ENCODE measurements at places on chromosomes 1 and 21.

DNA sequence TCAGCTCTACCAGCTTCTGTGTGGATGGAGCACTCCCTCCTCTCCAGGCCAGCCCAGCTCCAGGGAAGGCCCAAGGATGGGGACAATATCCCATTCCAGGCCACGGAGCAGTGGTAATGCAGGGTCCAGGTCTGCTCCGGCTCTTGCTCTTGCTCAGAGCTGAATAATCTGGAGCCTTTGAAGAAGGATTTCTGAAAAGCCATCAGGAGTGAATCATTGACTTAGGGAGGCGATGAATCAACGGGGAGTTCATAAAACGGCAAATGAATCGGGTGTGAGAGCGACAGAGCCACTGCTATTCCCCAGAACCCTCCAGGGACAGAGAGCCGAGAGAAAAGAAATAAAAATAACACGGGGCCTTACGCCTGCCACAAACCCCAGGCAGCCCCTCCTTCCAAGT, 7.7 kb downstream of the POU3F1 start:
- peak; percentile 69 for DNase-seq

DNA sequence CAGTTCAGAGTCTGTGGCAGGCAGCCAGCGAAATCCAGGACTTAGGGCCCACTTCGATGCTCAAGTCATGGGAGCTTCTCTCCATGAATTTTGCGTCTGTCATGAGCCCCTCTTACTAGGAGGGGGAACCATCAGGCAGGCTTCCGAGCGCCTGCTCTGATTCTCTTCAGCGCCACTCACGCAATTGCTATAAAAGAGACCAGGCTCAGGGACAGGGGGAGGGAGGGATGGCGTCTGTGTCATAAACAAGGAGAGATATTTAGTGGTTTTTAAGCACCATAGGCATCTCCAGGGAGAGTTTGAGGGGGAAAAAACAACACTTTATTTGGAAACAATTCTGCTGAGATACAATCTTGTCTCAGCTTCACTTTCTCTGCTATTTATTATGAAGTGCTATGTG, 60.6 kb downstream of the NAV1 start:
- no peak for DNase-seq

GRCh38 chr1:114861384-114861783, 6.7 kb downstream of the SYCP1 start:
- no peak for DNase-seq

- no peak for DNase-seq
These were observed 67.2 kb upstream of the FOXD3 start for GRCh38 chr1:63255153-63255552.

GRCh38 chr1:16906873-16907272, 11.1 kb downstream of the RNU1-2 start:
- DNase-seq = no peak

DNA sequence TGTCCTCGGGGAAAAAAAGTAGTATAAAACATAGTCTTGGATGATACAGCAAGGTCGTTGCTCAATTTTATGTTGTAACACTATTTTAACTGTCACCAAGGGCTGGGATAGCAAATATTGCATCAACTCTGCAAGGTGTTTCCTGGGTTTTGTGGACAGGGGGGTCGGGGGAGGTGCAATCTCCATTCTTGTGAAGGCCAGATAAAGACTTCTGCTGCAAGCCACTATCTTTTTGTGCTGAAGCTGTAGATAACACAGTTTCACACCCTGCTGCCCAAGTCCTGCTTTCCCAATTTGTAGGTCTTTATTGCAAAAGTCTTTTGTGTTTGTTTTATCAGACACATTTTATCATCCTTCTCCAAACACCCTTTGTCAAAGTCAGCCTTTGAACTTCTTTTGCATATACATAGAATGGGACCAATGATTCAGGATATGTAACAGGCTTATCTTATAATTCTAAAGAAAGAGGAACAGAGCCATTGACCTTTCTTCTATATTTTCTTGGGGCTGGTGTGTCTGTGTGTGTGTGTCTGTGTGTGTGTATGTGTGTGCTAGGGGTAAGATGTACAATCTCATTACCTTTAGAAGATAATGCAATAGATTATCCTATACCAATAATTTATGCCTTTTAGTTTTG, 140.6 kb downstream of the RUNX1 start:
- DNase-seq = peak; percentile 21

DNA sequence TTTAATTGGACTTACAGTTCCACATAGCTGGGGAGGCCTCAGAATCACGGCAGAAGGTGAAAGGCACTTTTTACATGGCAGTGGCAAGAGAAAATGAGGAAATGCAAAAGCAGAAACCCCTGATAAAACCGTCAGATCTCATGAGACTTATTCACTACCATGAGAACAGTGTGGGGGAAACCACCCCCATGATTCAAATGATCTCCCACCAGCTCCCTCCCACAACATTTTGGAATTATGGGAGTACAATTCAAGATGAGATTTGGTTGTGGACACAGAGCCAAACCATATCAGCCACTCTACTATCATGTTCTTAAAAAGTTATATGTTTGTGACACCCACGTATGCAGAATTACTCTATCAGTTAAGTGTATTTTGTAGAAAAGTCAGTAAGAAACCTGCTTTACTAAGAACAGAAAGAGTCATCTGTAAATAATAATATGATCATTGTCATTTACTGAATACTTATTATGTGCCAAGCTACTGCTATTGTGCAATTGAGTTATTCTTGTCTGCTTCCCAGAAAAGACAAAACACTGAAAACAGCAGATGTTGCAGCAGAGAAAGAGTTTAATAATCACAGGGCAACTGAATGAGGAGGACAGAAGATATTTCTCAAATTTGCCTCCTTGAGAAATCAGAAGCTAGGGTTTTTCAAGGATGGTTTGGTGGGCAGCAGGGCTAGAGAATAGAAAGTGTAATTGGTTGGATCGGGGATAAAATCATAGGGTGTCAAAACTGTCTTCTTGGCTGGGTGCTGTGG, 207.7 kb upstream of the FGGY start:
- DNase-seq = no peak

DNA sequence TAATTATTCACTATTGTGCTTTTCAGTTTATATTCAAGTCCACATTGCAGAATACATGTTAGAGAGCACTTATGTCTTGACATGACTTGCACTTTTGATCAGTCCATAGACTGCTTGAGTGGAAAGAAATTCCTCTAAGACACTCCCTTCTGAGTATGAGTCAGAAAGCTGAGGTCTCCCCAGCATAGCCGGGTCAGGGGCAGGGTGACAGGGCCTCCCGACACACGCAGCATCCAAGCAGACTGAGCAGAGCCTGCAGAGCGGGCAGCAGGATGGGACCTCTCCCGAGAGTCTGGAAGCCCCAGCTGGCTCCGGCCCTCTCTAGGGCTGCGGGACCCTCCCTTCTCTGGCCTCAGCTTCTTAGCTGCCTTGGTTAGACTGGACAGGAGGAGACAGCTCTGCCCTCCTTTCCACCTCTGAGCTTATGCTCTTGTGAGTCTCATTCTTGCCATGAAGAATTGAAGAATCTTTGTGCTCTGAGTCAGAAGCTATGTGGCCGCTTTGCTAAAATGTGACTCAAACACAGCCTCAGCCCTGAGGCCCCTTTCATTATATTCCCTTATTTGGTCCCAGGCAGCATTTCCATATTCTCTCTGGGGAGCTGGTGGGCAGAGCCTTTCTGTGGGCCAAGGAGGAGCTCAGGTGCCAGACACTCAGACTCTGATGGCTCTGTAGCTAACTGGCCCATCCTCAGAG, 11.2 kb upstream of the CAPN2 start:
- peak; percentile 86 for DNase-seq

DNA sequence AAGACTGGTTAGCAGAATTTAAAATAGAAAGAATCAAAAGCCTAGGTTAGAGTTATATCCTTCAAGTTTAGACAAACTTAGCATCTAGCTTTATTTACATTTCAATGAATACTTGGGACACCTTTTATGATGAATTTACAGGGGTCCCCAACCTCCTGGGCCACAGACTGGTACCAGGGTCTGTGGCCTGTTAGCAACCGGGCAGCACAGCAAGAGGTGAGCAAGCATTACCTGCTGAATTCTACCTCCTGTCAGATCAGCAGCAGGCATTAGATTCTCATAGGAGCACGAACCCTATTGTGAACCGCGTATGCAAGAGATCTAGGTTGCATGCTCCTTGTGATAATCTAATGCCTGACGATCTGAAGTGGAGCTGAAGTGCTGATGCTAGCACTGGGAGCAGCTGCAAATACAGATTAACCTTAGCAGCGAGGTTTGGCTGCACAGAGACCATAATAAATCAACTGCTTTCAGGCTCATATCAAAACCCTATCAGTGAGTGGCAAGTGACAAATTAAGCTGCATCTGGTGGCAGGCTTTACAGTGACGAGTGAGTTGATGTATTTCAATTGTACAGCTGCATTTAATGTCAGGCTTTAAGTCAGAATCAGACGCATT, 82.0 kb downstream of the UCHL5 start:
- no peak for DNase-seq

- DNase-seq = no peak
These were observed 90.4 kb upstream of the FMN2 start for GRCh38 chr1:240001177-240001740.
